ENCODE measurements at places on chromosomes 7 and 10. TPM values are rescaled to one million over a fixed set of nuclear protein-coding genes. Genes with fewer than 3 reads are reported as not detected.

Gene FKBP9
- polyA plus RNA-seq: 214 TPM

- DNase-seq: peak; percentile 56
These were observed 68.5 kb upstream of the EEPD1 start for GRCh38 chr7:36084485-36085091.

Gene IFIT1B
- polyA plus RNA-seq: 0.38 TPM

Gene MYPN
- polyA plus RNA-seq: 0.04 TPM

Gene SPDYE1
- polyA plus RNA-seq: 1.9 TPM

GRCh38 chr10:76031769-76032699 lies 600.6 kb downstream of the LRMDA start:
- no peak for DNase-seq

- no peak for DNase-seq
These were observed 8.1 kb downstream of the TFAM start for GRCh38 chr10:58393317-58393716.

GRCh38 chr7:41869091-41869490 lies 166.2 kb upstream of the INHBA start:
- DNase-seq: no peak

Gene DNMBP
- 33.2 TPM for polyA plus RNA-seq

Gene BTBD16
- polyA plus RNA-seq: 1.8 TPM

GRCh38 chr10:52226197-52226847 lies 87.8 kb upstream of the DKK1 start:
- no peak for DNase-seq

Gene AGAP4
- polyA plus RNA-seq: 25.0 TPM

Gene CALCR
- 0.90 TPM for polyA plus RNA-seq

GRCh38 chr10:31101123-31101522 lies 69.5 kb upstream of the ZNF438 start:
- DNase-seq: no peak

DNA sequence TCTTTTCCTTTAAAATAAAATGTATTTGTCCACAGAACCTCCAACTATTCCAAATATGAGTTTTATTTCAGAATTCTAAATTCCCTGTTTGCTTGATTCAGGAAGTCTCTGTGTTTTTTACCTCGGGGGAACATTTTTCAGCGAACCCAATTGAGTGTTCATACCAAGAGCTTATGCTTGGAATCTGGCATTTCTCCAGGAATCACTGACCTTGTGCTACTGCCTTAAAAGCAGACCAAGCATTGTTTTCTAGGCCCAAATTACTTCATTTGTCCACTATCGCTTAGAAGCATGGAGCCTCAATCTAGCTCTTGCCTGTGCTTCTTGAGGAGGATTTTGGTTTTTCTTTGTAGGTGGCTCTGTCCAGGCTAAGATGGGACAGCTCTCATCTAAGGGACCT lies 59.4 kb downstream of the EBLN1 start:
- no peak for DNase-seq

Gene ANKRD61
- polyA plus RNA-seq: 3.8 TPM

Gene VWDE
- 5.0 TPM for polyA plus RNA-seq

Gene WNT8B
- 1.0 TPM for polyA plus RNA-seq

GRCh38 chr7:95582578-95583293 lies 13.6 kb downstream of the PDK4 start:
- DNase-seq: no peak

GRCh38 chr10:34046506-34047034 lies 712.1 kb upstream of the NRP1 start:
- DNase-seq: no peak

- DNase-seq: peak; percentile 6
These were observed 85.0 kb upstream of the ZNF800 start for GRCh38 chr7:127477295-127478023.

GRCh38 chr7:123570390-123571182 lies 13.0 kb upstream of the NDUFA5 start:
- no peak for DNase-seq

DNA sequence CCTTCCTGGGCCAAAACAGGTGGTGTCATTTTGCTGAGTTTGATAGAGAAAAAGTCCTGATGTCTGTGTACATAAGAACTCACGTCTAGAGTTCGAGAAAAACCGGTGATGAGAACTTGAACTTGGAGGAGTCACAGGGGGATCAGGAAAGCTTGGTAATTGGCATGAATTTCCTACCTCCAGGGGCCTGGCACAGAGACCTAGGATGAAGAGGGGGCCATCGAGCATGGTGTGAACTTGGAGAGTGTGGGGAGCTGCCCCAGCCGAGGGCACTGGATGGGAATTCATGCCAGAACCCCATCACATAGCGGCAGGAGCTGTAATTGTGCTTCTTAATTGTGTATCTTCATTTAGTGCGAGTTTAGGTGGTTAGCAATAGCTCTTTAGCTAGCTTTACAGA lies 82.2 kb downstream of the CUX1 start:
- DNase-seq: no peak

Gene VPS37D
- 12.0 TPM for polyA plus RNA-seq

Gene TWIST1
- 7.5 TPM for polyA plus RNA-seq

DNA sequence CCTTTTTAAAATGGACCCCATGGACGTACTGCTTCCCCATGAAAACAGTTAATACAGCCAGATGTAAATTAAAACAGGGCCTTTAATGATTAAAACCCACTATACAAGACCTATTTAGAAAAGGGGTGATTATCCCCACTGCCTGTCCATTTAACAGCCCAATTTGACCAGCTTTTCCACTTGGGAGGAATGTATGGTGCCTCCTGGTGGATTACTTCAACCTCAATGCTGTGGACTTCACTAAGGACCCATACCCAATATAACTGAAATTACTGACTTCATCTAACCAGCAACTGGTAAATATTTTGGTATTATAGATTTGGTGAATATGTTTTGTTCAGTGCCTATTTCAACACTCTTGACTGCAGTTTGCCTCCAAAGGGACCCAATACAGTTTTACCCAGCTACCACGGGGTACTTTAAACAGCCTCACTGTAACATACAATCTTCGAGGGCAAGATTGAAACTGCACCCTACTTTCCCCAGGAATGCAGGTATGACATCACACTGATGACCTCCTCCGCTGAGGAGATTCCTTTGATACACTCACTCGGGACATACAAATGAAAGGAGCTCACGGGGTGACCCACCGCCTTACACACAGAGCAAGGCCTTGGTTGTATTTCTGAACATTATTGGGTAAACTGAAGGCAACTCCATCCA lies 192.8 kb downstream of the DNAJC1 start:
- DNase-seq: no peak

GRCh38 chr10:73537288-73537687 lies 41.5 kb upstream of the PPP3CB start:
- DNase-seq: no peak

Gene NPSR1
- polyA plus RNA-seq: not detected

DNA sequence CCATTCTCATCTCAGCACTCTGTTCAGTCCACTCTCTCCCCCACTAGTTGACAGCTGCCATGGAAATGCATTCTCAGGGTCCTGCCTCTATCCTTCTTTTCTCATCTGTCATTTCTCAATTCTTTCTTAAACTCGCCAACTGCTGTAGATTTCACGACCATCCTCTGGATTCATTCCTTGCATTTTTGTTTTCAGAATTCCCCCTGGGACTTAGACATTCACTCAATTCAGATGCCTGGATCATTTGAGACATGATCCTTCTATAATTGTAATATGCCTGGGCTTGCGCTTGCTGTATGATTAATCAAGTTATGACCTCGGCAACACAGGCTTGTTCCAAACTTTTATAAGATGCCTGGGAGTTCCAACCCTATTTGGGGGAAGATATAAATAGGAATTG lies 104.5 kb downstream of the RAB11FIP2 start:
- no peak for DNase-seq

GRCh38 chr10:60099998-60100747 lies 193.8 kb upstream of the CCDC6 start:
- DNase-seq: peak; percentile 28

Gene APBB1IP
- 1.7 TPM for polyA plus RNA-seq

Gene MYO3A
- polyA plus RNA-seq: 4.7 TPM

DNA sequence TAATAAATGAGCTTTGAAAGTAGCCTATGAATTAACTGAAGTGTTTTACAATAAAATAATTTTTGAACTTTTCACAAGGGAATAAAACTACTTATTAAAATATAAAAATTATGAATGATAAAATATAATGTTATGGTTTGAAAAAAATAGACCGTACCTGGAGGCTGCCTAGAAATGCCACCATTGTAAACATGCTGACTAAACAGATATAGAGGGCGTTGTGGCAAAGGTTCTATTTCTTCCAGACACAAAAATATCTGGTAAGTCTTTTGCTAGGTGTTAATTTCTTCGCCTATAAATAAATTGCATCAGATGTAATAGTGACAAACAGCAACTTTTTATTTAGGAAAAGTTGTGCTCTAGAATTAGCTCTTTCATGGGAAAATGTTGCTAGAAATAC lies 11.2 kb downstream of the PPP1R3A start:
- no peak for DNase-seq

DNA sequence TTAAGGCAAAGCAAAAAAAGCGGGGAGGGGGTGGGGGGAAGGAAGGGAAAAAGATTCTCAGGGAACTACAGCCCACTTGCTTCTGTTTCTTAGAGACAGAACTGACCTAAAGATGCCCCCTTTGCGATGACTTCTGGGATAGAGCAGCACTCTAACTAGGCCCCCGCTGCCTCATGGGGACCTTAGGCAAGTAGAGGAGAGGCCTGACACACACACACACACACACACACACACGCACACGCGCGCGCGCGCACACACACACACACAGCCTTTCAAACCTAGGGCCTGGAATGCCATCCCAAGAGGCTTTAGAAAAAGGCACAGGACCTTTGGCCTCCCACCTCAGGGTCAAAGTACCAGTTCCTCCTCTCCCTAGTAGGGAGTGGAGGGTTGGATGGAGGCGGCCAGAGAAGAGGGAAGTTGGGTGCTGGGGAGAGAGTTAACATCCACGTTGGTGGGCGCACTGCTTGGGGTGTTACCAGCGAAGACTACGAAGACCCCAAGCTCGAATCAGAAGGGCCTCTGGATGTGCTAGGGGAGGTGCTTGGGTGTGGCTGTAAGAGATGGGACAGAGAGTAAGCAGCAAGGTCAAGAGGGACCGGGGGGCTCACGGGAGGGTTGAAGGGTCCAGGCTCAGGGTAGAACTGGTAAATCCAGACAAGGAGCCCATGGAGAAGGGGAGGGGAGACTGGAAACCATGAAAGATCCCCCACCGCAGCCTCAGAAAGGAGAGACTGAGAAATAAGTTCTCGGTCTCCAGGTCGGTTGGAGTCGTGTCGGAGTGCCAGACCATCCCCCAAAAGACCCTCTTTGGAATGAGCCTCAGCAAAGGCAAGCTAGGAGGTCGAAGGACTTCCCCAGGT lies 1.2 kb upstream of the COL1A2 start:
- DNase-seq: peak; percentile 24

GRCh38 chr7:100122568-100122967 lies 3.1 kb downstream of the CNPY4 start:
- DNase-seq: no peak

DNA sequence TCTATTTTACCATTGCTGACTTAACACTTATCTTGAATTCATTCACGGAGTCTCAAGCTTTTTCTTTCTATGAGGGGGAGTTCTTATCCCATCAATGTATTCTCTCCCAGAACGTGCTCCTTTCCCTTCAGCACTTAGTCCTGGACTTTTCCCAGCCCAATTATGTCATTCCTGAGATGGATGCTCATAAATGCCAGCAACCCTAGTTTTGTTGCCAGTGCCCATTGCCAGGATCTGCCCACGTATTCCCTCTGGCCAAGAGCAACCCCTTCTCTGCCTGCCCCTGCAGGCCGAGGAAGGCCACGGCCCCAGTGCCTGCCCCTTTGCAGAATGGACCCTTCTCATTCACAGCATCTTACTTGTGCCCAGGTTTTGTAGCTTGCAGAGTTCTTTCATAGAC lies 67.4 kb upstream of the PPP1R3C start:
- no peak for DNase-seq

DNA sequence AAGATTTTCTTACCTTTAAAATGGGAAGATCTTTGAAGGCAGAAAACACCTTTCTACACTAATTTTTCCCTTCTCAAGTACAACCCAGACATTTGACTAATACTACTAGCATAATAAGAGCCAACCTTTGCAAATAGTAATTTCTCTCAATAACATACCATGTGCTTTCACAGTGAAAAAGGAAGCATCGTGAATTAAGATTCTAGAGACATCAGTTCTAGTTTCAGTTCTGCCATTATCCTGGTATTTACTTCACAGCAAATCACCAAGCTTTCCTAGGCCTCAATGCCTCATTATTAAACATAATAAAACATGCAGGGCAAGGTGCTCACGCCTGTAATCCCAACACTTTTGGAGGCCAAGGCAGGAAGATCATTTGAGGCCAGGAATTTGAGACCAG lies 24.9 kb downstream of the GSAP start:
- no peak for DNase-seq

DNA sequence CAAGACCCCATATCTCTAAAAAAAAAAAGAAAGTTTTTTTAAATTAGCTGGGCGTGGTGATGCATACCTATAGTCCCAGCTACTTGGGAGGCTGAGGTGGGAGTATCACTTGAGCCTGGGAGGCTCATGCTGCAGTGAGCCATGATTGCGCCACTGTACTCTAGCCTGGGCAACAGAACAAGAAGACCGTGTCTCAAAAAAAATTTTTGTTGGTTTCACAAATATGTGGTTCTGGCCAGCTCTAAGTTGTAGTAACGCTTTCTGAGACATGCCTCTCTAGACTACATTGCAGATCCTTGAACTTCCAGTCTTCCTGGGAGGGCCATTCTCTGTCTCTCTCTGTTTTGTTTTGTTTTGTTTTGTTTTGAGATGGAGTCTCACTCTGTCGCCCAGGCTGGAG lies 24.6 kb upstream of the RHBDD2 start:
- DNase-seq: no peak

GRCh38 chr7:138872576-138872975 lies 74.6 kb upstream of the ATP6V0A4 start:
- DNase-seq: no peak
